Progenitor cell of endocrine pancreas (in vitro differentiated cells): ENCODE measurements at places on chromosomes 2 and 18.

DNA sequence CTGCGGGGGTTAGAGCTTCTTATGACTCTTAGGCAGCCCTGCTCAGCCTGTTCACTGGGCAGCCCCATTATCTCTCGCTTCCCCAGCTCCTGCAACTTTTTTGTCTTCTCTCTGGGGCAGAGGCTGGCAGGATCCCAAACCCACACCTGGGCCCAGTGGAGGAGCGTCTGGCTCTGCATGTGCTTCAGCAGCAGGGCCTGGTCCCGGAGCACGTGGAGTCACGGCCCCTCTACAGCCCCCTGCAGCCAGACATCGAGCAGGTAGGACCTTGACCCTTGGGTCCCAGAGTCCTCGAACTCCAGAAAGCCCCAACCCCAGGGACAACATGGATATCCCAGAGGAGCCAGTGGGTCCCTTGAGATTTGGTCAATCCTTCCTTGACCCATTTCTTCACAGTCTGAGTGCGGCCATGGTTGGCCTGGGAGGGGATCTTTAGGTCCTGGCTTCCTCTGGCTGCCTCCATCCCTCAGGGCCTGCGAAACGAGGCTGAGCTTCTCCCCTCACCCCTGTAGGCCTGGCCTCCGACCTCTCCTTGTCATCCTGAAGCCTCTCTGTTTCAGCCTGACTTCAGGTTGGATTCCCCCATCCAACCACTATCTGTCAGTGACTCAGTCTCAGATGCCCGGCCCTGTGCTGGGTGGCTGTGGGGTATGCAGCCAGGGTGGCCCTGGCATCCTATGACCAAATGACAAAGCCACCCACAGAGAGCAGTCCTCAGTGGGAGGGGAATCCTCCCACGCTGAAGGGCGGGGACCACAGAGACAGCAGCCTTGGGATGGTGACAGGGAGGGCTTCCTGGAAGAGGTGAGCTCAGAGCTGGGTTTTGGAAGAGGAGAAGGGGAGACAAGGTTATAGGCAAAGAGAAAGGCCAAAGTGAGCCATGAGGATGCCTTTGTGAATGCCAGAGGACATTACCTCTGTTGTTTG is 214.2 kb downstream of the DYSF start:
- DNase-seq, result no peak

GRCh38 chr18:25449046-25449445 is 97.1 kb upstream of the ZNF521 start:
- no peak for DNase-seq

DNA sequence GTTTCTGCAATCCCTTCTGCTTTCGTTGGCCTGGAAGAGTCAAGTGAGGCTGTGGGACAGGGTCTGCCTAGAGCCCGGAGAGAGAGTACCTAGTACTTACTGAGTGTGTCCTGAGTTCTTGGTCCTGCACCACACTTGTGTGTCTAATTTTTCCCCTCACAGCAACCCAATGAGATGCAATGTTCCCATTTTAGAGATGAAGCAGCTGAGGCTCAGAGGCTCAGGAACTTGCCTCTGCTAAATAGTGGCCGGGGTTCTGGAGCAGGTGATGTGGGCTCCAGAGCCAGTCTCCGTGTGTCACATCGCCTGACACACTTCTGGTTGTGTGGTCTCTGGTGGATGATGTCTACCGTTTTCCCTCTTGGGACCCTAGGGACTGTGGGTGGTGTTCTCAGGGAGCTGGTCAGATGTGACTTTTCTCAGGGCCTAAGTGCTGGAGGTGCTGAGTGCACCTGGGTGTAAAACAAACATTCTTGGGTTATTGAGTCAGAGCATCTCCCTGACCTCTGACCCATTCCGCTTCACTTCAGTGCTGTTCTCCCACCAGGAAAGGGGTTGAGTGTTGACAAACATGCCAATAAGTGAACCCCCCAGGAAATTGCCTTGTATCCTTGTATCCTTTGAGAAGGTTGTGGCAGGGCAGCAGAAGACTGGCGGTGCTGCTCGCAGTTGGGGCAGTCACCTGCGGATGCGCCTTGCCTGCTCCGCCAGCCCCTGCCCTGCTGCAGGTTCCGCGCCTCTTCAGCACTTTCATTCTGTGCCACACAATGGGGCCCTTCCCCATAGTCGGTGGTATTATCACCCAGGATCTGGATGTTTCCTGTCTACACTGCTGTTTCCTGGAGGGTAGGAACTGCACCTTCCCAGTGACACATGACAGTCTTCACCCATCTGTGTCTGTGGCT is 32.1 kb downstream of the HK2 start:
- no peak for DNase-seq

GRCh38 chr18:74532511-74533025 is 1.7 kb upstream of the CNDP1 start:
- DNase-seq, result no peak

DNA sequence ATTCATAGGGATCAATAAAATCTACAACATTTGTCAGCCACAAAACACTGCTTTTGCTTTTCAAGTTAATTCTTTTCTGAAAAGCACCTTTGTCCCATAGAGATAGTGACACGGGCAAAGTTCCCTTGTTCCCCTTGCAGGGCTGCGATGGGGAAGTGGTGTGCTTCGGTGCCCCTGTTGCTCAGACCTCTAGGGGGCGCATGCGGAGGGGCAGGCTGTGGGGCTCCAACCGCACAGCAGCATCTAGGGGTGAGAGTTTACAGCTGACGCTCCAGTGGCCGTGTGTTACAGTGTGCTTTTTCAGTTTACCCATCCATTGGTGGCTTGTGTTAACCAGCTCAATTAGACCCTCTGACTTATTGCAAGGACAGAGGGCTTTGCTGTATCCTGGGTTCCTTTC is 1432.2 kb upstream of the ACVR2A start:
- no peak for DNase-seq

DNA sequence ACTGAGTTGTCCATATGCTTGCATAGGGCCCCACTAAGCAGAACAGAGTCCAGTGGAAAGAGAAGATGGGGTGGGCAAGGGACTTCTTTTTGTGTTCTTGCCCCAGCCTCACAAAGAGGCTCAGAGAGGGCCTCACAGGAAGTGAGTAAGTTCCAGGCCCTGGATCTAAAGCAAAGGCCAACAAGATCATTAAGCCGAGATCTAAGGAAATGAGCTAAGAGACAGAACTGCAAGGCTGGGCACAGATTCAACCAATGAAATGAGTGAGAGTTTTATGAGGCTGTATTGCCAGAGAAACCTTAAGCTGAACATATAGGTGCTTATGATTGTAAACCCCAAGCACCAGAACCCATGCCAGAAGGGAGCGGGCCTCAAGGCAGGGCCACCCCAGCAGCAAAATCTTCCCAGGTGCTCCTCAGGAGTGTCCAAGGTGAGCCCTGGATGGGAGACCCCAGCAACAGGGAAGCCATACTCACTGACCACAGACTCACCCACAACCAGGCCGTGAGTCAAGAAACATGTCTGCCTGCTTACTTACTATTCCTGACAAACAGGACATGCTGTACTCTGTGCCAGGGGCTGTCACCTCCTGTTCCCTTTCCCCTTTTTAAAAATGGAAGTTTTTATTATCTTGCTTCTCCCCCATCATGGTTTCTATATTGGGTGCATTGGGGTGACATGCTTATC is 40.2 kb downstream of the SLC14A1 start:
- DNase-seq, result no peak

GRCh38 chr18:36467614-36468013 is 170.1 kb downstream of the FHOD3 start:
- no peak for DNase-seq

- no peak for DNase-seq
Observed at GRCh38 chr18:35409911-35410310, 32.8 kb upstream of the ZNF396 start.

GRCh38 chr2:160405077-160405867 is 88.3 kb downstream of the RBMS1 start:
- DNase-seq, result no peak

DNA sequence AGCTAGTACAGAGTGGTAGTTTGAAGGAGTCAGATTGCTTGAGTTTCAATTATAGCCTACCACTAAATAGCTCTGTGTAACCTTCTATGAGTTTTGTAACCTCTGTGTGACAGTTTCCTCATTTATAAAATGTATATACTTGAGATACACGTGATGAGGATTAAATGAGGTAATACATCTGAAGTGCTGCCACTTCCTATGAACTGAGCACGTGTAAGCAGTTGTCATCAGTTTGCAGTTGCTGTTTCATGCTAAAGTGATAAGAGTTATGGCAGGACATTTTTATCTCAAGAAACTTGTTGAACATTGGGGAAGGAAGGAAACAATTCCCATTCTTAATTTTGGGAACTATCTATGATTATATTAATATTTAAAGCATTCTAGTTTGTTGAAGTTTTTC is 38.5 kb downstream of the CARF start:
- DNase-seq, result no peak

DNA sequence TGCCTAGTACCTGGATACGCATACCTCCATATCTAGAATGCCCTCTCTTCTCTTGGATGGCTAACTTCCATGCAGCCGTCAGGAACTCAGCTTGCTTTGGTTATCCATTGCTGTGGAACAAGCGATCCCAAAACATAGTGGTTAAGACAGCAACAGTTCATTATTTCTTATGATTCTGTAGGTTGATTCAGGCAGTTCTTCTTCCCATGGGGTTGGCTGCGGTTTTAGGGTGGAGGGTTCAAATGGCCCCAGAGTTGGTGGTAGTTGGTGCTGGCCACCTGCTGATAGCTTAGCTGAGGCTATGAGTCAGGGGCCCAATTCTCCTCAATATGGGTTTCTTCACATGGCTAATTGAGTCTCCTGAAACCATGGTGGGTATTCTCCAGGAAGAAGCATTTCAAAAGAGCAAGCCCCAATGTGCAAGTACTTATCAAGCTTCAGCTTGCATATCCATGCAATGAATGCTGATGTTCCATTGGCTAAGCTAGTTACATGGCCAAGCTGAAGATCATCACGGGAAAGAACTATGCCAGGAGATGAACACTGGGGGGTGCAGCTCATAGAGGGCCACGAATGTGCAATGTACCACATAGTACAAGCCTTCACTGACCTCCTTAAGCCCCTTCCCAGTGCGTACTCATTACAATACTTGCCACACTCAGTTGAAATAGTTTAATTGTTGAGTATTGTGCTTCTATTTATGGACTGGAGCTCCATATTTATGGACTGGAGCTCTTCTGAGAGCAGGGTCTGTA is 10.0 kb upstream of the RHOB start:
- DNase-seq, result no peak

- DNase-seq, result no peak
Observed at GRCh38 chr2:175015340-175015739, 10.2 kb upstream of the CHN1 start.

DNA sequence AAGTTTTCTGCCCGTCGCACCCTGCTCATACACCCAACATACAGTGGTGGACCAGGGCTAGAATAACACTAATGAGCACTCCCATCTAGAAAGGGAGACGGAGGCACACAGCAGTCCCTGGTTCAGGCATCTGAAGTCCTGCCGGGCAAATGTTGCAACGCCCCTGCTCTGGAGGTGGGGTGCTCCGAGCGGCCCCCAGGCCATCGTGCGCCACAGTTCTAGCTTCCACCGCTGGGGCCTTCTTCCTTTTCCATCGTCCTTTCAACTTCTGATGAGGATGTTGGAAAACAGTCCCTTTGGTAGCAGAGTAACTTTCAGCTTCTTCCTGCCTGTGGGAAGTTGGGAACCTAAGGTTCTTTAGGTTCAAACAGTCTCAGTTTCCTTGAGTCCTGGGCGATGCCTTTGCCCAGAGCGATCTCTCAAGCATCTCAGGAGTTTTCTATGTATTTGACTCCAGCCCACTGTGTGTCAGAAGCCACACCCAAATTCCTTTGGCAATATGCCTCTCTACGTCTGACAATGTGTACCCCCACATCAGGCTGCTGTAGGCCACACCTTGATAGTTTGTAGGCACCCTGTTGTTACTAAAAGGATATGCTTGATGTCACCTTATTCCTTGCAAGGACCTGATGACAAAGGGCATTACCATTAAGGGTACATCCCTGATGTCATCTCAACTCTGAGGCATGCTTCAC is 258.8 kb downstream of the GLI2 start:
- no peak for DNase-seq

DNA sequence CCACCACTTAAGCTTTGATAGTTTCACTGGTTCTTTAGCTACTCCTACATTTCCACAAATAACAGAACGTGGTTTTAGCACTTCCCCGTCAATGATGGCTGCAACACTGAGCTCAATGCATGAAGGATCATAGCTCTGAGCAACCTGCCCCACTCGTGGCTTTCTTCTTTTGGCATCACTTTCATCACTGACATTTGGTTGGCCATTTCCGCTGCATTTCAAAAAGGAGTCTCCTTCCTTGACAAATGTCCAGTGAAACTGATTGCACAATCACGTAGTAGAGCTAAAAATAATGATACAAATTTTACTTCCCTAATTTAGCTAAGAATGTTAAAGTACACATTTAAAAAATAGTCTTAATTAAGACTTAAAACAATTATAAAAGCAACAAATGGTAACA is 205.2 kb upstream of the HDAC4 start:
- no peak for DNase-seq

GRCh38 chr2:122368576-122369243 is 613.3 kb downstream of the TSN start:
- DNase-seq, result no peak

- DNase-seq, result no peak
Observed at GRCh38 chr2:172080641-172081220, 4.6 kb upstream of the DLX1 start.

- no peak for DNase-seq
Observed at GRCh38 chr18:57789090-57789489, 14.0 kb downstream of the ATP8B1 start.

DNA sequence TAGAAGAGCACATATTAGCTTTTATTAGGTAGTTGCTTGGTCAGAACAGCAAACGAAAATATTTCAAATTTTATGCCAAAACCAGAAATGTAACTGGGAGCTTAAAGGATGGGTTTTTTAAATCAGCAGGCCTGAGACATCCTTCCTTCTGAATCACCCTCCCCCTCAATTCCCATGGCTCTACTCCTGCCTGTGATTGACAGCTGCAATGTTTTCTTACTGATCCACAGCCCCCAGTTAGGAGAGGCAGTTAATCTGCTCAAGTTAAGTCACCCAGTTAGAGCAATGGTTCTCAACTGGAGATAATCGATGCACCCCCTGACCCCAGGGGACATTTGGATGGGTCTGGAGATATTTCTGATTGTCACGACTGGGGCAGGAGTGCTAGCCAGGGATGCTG is 24.9 kb downstream of the KCTD18 start:
- DNase-seq, result no peak

GRCh38 chr18:76589866-76590265 is 94.8 kb upstream of the ZNF516 start:
- no peak for DNase-seq

DNA sequence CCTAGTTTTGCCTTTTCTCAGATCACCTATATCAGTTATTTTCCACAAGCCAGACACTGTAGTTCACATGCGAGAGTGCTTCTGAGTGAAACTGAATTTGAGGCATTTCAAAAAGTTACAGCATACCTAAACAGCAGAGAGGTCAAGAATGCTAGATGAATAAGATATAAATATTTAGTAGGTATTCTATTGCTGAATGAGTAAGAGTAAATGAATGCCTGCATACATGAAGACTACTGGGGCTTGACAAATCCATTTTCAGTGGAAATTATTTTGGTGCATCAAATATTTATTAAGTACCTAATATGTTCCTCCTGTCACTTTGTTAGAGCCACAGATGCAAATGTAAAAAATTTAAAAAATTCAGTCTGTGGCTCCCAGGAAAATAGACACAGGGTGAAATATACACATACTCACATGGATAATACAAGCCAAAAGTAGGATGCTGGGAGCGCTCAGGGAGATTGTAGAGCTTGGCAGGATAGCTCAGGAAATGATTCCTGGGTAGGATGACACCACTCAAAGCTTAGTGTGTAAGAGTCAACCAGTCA is 27.6 kb upstream of the CDC42EP3 start:
- no peak for DNase-seq
